ENCODE measurements at places on chromosomes 2 and 18.

- DNase-seq: no peak
These were observed 83.3 kb downstream of the PIEZO2 start for GRCh38 chr18:11066038-11066437.

- no peak for DNase-seq
These were observed 21.9 kb downstream of the HJURP start for GRCh38 chr2:233832414-233832813.

- DNase-seq: no peak
These were observed 63.6 kb upstream of the SIX2 start for GRCh38 chr2:45072862-45073237.

DNA sequence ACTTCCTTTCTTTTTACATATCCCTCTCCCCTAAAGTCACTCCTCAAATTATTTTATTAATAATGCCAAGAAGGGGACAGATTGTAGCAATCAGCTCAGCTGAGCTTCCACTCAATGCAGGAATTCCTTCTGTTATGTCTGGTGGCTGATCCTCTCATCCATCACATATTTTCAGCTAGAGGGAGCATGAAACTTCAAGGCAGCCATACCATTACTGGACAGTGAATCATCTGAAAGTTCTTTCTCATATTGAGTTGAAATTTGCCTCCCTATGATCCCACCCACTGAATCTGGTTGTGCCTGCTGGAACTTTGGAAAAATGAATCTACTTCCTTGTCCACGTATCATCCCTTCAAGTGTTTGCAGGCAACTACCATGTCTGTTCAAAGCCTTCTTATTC is 11.2 kb downstream of the ZNF385B start:
- no peak for DNase-seq
